ENCODE measurements at places on chromosomes 3 and 15.
A peak's percentile ranks its signal among the peaks of the same experiment; 100 is the strongest.

DNA sequence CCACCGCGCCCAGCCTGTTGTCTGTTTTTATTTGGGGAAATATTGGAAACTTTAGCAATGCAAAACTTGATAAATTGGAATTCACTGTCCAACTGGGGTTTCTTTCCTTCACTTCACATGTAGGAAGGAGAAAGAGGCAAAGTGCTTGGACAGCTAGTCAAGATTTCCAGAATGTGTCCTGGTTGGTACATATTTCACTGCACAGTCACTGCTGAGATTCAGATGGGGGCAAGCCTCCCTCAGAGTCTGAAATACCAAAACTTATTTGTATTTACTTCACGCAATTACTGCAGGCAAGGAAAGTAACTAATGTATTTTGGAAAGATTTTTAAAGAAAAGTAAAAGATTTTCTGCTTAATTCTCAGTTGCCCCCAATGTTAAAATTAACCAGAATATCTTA is 21.0 kb downstream of the LRRC31 start:
- no peak for DNase-seq

DNA sequence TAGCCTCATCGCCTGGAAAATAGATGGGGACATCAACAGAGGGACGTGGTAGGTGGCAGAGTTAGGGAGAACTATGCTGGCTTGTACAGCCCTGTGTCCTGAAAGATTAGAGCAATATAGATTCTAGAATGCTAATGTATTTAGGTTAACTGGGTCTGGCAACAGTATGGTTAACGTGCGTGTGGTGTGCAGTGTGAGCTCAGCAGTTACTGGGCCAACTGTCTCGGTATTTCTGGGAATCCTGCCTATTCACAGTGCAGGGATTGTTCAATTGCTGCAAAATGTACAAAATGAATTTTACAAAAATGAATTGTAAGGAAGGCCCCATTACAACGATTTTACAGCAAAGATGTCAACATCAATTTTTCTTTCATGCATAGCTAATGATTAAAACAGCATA is 20.6 kb downstream of the MEIS2 start:
- peak; percentile 32 for DNase-seq

DNA sequence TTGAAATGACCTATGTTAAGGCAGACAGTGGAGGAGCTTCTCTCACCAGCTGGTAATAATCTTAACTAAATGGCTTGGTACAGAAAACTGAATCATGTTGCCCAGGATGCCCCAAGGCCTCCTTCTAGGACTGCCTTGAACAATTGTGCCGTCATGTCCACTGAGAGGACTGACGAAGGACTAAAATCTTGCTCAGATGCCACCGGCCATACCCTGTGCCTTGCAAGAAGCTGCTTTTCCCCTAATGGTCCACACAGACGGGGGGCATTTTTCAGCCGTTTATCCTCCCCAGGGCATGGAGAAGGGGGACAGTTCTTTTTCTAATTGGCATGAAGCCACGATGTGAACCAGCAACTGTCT is 1.8 kb upstream of the CP start:
- DNase-seq: no peak

DNA sequence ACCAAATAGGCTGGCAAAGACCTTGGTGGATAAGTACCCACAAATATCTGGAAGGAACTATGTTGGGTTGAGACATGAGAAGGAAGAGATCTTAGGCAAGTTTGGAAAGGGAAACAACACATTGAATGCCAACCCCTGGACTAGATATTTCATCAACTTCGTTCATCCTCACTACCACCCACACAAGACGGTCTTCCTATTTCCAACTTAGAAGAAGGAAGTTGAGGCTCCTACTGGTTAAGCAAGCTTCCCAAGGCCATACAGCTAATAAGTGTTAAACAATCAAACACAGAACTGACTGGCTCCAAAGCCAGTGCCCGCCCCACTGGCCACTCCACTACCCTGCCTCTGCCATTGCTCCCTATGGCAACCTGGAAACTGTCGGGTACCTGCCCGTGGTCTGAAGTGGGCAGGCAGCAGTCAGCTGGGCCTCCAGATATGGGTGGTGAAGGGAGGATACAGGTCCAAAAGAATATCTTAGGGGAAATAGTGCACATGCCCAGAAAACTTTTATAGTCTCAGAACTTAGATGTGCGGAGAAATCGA is 94.9 kb downstream of the LIPC start:
- no peak for DNase-seq

- no peak for DNase-seq
Measured at GRCh38 chr15:89109238-89109637, 21.0 kb downstream of the ABHD2 start.

DNA sequence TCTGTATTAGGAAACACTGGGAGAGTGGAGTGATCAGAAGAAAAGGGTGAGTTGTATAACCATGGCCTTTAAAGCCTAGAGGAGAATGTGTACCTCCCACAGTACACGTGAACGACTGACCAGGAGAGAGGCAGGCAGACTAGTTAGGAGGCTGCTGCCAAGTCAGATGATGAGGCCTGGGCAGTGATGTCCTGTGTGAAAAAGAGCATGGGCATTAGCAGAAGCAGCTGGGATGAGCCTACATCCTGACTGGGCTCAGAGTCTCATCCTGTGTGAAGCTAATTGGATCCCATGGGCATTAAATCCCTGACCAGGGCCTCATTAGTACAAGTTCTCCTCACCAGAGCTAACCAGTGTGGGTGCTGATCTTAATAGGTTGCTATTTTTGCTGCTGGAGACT is 89.1 kb upstream of the SLC2A2 start:
- DNase-seq: no peak

- DNase-seq: no peak
Measured at GRCh38 chr3:18825665-18826064, 322.6 kb upstream of the KCNH8 start.

GRCh38 chr15:22263738-22264137 is 183.4 kb downstream of the OR4M2 start:
- DNase-seq: no peak

DNA sequence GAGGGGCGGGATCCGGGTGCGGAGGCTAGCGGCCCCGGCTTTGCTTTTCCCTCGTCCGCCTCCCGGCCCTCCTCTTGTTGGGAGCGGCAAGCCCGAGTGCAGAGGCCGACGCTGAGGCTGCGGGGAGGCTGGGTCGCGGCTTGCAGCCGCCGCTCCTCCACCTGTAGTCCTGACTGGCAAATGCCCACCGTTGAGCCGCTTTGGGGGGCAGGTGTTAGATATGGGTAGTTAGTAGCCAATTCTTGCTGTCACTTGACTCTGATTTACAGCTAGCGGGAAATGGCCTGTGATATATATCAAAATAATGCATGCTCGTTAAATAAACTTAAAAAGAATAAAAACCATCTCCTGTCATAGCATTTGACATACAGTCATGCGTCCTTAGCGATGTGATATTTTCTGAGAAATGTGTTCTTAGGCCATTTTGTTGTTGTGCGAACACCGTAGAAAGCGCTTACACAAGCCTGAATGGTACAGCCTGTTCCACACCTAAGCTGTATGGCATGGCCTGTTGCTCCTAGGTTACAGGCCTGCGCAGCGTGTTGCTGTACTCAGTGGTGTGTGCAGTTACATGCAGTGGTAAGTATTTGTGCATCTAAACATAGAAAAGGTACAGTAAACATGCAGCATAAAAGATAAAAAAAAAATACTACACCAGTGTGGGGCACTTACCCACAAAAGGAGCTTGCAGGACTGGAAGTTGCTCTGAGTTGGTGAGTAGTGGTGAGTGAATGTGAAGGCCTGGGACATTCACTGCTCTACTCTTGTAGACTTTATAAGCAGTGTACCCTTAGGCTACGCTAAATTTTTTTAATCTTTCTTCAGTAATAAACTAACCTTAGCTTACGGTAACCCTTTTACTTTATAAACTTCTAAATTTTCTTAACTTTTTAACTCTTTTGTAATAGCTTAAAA is 873 bp downstream of the CAPN7 start:
- no peak for DNase-seq

- DNase-seq: no peak
Measured at GRCh38 chr15:78322243-78322642, 17.9 kb upstream of the CRABP1 start.

DNA sequence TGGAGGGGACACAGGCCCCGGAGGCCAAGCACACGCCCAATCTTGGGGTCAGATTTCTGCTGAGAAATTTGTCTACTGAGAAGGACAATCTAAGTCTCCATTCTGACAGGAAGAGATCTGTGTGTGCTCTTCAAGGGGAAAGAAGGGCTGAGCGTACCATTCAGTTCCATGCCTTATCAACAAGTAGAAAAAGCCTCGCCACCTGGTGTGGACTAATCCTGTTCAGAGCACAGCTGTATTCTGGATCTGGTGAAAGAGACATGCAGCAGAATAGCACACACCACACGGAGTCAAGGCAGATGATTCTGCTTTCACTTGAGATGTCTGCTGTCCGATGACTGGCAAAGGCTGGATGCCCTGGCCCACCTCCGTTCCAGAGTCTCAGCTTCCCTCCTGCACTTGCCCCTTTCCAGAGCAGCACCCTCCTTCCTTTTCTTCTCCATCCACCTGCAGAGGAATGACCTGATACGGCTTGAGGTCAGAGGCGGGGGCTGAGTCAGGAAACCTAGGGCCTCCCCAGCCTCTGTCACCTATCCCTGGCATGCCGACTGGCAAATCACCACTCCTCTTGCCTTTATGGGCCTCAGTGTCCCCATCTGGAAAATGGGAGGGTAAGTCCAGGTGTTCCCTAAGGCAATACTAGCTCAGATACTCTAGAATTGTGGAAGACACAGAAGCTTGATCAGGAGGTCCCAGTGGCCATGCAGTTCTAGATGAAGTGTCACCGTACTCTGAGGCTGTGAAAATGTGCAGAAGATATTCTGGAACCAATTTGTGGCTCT is 36.9 kb upstream of the CTSH start:
- no peak for DNase-seq

DNA sequence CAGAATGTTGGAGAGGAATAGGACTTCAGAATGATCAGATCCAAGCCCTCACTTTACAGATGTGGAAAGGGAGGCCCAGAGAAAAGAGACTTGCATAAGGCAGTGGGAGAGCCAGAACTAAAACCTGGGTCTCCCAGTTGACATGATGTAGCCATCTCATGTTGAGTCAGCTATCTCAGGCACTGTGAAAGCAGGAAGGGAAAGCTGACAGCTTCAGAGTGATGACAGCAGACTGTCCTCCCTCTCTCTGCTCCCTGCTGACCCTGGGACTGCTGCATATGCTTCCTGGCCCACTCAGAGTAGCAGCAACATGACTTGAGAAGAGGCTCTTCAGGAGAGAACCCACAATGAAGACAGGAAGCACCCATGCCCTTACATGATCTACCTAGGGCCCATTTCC is 14.7 kb downstream of the FHIT start:
- DNase-seq: no peak

- DNase-seq: no peak
Measured at GRCh38 chr15:62741106-62741505, 301.4 kb upstream of the TPM1 start.

DNA sequence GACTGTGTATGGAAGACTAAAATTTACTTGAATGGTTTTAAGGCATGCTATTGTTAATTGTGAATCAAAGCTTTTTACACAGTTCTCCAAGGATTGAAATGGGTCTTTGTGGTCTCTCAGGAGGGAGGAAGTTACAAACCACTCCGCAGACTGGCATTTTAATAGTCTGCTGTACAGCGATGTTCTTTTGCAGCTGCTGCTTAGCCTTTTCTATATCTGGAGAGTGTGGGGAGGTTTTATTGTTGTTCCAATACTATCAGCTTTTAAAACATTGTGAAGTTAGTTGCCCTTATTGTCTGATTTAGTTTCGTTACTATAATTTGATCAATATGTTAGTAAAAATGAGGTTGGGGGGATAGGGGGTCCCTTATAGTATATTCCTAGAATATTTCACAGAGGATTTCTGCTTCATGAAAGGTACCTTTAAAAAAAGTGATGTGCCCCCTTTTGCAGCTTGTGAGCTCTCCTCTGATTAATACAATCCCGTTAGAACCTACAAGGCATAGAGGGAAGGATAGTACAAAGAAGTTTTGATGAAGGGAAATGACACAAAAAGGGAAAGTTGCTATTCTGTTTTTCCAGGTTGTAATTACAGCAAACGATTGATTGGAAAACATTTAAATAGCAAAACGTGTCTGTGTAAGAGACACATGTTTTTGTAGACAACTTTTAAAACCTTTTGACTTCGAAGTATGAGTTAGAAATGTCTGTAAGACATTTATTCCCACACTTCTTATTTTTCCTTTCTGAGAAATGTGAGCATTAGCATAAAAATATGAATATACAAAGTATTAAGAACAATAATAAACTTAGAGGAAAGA is 158.3 kb upstream of the CGNL1 start:
- no peak for DNase-seq

DNA sequence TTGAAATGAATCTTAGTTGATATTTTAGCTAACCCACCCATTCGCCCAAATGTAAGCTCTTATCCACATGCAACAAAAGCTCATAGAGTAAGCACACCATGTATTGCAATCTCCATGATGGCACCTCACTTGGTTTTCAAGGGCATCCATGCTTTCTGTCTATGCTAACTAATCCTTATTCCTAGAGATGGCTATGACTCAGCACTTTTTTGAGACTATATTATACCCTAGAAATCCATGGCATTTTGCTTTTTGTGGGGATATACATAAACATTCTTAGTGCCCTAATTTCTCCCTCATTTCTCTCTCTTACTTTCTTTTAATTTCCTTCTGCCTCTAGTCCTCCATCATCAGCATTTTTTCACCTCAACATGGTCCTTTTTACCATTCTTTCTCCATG is 168.5 kb upstream of the STT3B start:
- no peak for DNase-seq

GRCh38 chr3:123188058-123188457 is 13.7 kb upstream of the SEC22A start:
- DNase-seq: no peak

- DNase-seq: no peak
Measured at GRCh38 chr3:153061938-153062528, 100.0 kb upstream of the RAP2B start.

GRCh38 chr15:81092559-81092902 is 41.5 kb upstream of the CFAP161 start:
- DNase-seq: peak; percentile 0

DNA sequence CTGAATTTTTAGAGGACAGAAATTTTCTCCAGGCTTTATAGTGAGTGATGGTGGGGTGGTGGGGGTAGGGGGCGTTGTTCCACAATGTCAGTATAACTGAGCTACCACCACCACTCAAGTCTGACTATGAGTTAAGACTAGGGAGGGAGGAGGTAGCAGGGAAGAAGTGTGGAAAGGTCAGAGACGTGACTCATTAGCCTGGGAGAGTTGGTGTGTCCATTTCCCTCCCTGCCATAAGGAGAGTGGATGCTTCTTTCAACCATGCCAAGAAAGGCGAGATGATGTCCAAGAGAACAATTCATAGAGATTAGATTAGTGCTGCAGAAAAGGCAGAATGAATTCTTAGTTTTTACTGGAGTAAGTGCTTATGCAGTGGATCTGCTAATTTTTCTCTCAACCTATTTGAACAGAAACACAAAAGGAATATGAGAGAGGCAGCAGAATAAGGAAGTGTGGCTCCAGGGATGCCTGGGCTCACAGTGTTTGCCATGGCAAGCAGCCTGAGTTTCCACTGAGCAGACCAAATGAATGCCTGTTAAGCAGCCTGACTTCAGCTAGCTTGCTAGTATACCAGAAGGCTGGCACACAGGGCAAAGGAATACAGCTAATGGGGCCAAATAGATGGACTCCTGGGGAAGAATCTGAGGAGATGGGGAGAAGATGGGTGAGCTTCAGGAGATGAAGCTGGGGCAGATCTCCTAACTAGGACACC is 708.9 kb downstream of the NTRK3 start:
- DNase-seq: no peak
